ENCODE measurements at places on chromosomes 2 and 18.

DNA sequence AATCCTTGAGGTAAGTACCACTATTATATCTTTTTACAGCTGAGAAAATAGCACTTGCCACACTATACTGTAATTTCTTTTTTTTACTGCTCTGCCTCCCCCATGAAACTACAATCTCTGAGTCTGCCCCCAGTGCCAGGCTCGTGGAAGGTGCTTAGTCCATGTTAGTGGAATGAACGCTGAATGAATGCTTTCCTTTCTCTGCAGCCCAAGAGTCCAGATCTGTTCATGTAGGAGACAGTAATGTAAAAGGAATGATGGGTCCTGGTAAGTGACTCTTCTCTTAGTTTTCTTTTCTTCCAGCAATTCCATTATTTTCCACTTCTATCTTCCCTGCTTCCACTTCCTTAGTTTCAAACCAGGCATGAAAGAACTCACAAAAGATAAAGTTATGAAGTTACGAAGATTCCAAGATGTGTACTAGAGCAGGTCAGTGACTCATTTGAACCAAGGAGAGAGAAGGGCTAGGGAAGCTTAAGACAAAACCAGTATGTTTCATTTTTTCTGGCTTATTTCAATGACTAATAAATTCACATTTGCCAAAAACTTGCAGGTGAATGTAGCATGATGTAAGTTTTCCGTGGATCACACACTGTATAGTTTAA is 46.0 kb downstream of the ARHGEF33 start:
- DNase-seq: no peak

GRCh38 chr2:189587780-189588179 is 7.2 kb upstream of the SLC40A1 start:
- no peak for DNase-seq

- no peak for DNase-seq
Observed at GRCh38 chr2:100703739-100704138, 116.2 kb upstream of the NPAS2 start.

GRCh38 chr2:197827618-197828017 is 23.2 kb downstream of the PLCL1 start:
- DNase-seq: no peak

DNA sequence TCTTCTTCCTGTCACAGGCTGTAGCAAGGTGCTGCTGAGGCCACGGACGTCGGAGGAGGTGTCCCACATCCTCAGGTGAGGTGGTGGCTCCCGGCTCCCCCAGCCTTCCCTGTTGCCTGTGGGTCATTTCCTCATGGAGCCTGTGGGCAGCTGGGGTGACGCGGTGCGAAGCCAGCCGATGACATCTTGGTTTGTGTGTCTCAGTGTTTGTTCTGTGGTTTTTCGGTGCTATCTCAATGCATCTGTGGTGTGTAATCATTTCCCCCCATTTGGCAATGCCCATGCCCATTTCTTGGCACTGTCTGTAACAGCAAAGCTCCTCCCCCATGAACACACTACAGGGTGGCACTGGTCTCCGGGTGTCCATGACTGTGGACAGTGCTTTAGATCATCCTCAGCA is 6.6 kb downstream of the D2HGDH start:
- DNase-seq: no peak

GRCh38 chr2:54709336-54709809 is 14.1 kb upstream of the EML6 start:
- DNase-seq: no peak

- no peak for DNase-seq
Observed at GRCh38 chr18:44974174-44974573, 293.5 kb downstream of the SETBP1 start.

DNA sequence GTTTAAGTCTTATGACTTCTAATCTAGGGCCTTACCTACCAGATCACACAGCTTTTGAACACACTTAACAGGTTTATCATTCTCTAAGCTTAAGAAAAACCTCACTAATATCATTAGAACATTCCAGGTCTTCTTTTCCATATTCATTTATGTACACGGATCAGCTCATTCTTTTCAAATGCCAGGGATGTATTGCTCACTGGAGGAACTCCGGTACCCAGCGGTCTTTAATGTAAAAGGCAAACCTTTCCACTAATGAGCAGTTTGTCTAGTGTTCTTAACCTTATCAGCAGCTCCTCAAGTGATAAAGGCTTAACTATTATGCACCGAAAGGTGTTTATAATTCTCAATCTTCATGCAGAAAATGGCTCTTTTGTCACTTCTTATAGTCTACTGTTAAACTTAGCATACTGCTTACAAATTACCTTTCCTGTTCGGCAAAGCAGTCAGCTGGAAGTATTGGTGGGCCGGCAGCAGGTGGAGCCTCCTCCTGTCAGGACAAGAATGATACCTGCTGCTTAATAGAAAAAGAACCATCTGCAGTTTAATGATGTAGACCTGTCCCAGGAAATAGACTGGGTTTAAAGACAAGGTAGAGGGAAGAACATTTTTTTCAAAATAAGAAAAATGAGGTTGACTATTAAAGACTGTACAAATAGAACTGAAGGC is 142.7 kb downstream of the FIGN start:
- no peak for DNase-seq

GRCh38 chr18:53795061-53795460 is 429.4 kb downstream of the MBD2 start:
- no peak for DNase-seq

DNA sequence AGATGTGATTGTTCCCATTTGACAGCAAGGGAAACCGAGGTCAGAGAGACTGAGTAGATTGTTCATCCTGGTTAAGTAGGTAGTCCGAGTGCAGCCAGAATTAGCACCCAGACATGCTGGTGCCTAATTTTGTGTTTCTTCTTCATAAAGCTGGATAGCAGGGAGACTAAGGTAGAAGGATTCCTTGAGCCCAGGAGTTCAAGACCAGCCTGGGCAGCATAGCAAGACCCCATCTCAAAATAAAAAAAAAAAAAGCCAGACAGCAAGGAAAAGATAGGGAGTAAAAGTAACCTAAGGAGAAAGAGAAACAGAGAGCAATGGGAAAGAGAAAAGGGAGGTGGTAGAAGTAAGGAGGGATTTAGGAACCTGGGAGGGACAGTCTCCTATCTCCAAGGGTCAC is 120.6 kb downstream of the PRKCE start:
- no peak for DNase-seq

- no peak for DNase-seq
Observed at GRCh38 chr2:641872-642815, 35.1 kb downstream of the TMEM18 start.

- no peak for DNase-seq
Observed at GRCh38 chr2:99899058-99899855, 243.1 kb downstream of the AFF3 start.

DNA sequence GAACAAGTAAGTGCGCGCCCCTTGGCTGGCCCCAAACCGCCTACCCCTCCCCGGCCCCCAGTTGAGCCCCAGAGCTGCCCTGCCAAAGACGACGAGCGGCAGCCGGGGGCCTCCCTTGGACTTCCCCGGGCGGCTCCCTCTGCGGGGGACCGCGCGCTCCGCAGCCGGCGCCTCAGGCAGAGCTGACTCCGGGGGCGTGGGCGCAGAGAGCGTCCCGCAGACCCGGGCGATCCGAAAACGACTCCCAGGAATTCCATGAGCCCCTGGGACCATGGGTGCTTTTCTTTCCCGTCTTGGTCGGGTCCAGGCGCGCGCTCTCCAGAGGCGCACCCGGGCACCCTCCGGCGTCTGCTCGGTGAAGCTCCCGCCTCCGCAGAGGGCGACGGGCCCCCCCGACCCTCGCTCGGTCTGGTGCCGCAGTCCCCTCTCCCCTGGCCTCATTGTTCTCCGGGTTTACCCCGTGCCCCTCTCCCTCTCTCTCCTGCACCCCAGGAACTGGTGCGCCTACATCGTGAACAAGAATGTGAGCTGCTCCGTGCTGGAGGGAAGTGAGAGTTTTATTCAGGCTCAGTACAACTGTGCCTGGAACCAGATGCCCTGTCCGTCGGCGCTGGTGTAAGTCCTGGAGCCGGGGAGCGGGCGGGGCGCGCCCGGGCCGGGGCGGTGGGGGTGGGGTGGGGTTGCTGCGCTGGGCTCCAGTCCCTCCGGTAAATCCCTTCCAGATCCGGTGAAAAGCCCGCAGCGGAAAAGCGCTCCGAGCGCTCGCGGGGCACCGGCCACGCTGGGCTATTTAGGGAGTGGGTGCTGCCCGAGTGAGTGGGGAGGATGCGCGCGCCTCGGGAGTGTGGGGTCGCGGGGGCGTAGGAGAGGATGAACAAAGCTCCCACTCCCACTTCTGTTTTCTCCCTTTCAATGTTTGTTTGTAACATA is 776 bp downstream of the EMILIN2 start:
- DNase-seq: no peak

DNA sequence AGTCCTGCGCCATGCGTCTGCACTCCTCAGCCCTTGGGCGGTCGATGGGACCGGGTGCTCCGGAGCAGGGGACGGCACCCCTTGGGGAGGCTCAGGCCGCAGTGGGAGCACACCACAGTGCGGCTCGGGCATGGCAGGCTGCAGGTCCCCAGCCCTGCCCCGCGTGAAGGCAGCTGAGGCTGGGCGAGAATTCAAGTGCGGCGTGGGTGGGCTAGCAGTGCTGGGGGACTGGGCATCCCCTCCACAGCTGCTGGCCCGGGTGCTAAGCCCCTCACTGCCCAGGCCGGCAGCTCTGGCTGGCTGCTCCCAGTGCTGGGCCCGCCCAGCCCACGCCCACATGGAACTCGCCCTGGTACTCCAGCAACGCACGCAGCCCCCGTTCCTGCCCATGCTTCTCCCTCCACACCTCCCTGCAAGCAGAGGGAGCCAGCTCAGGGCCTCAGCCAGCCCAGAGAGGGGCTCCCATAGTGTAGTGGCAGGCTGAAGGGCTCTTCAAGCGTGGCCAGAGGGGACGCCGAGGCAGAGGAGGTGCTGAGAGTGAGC is 198.3 kb upstream of the CNTNAP5 start:
- no peak for DNase-seq

- DNase-seq: no peak
Observed at GRCh38 chr2:29723255-29724001, 198.0 kb downstream of the ALK start.

DNA sequence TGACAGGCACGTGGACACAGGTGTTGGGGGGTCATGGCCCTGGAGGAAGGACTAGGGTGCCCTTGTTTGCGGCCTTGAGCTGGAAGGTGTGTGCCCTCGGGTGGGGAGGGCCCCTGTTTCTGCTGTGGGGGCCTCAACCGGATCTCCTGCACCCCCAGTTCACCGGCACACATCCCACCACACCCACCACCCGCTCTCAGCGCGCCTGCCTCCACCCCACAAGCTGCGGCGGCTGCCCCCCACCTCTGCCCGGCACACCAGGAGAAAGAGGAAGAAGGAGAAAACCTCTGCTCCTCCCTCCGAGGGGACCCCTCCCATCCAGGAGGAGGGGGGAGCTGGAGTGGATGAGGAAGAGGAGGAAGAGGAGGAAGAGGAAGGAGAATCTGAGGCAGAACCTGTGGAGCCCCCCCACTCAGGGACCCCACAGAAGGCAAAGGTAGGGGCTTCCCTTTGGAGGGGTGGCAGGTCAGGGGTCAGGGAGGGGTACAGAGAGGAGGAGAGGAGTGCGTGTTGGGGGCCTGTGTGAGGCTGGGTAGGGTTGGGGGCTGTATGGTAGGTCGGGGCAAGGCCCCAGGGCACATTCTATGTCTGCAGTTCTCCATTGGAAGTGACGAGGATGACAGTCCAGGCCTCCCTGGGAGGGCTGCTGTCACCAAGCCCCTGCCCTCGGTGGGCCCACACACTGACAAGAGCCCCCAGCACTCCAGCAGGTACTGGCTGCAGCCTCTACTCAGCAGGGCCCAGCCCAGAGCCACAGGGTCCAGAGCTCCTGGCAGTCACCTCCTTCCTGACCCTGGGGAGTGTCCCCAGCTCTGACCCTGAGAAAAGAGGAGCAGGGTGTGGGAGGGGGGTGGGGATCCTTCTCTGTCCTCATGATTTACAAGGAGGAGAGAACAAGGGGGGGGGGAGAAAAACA is 1.8 kb downstream of the SLC4A3 start:
- no peak for DNase-seq

- peak; percentile 20 for DNase-seq
Observed at GRCh38 chr2:1868683-1869141, 124.4 kb upstream of the PXDN start.

DNA sequence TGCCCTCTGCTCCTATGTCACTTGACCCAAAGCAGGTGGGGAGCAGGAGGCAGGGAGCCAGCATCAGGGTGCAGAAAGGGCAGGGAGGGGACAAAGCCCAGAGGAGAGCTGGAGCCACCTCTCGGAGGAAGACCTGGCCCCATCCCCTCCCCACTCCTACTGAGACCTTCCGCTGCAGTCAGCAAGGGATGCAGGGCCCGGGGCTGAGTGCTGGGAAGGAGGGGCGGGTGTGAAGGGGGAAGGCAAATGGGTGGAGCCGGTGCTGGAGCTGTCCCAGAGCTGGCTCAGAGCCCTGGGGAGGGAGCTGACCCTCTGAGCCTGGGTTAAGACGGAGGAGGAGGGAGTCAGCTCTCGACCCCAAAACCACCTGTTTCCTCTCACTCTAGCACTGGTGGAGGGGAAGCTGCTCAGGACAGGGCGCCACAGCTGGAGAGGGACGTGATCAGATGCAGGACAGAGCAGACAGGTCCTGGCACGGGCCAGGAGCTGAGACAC is 33.8 kb downstream of the HS1BP3 start:
- DNase-seq: no peak

- no peak for DNase-seq
Observed at GRCh38 chr2:84878896-84879583, 1.8 kb downstream of the TRABD2A start.

- no peak for DNase-seq
Observed at GRCh38 chr2:45373534-45373933, 237.5 kb downstream of the SRBD1 start.

DNA sequence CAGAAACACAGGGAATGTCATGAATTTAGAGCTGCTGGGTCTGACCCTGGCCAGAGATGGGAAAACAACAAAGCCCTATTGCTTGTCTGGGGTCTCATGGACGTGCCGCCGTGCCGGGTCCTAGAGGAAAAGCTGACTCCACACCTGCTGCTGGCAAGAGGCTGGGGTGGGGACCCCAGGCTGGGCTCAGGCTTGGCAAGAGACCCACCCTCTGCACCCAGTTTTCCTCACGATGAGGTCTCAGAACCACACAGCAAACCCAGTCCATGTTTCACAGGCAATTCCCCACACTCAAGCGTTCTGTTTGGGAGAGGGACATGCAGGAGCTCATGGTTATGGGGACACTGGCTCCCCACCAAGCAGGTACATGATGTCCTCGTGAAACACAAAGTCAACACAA is 367.3 kb upstream of the SALL3 start:
- DNase-seq: no peak

- no peak for DNase-seq
Observed at GRCh38 chr2:106158871-106159270, 35.2 kb downstream of the UXS1 start.

GRCh38 chr2:235698028-235698427 is 204.2 kb downstream of the AGAP1 start:
- no peak for DNase-seq

GRCh38 chr2:235582081-235582686 is 88.3 kb downstream of the AGAP1 start:
- DNase-seq: no peak

- no peak for DNase-seq
Observed at GRCh38 chr2:215000721-215001120, 137.7 kb downstream of the ABCA12 start.

GRCh38 chr18:37392648-37393047 is 172.9 kb downstream of the CELF4 start:
- DNase-seq: no peak

GRCh38 chr2:70777450-70777849 is 9.4 kb upstream of the ADD2 start:
- DNase-seq: no peak

GRCh38 chr2:30231996-30232800 is 864 bp downstream of the LBH start:
- DNase-seq: no peak

GRCh38 chr2:77469106-77469505 is 53.1 kb downstream of the LRRTM4 start:
- no peak for DNase-seq

- no peak for DNase-seq
Observed at GRCh38 chr2:196961889-196962288, 35.4 kb upstream of the PGAP1 start.
